HuH-7.5 (cell line): ENCODE measurements at places on chromosomes 6 and 20.

GRCh38 chr6:164108869-164109769 lies 694.6 kb downstream of the QKI start:
- DNase-seq: no peak

DNA sequence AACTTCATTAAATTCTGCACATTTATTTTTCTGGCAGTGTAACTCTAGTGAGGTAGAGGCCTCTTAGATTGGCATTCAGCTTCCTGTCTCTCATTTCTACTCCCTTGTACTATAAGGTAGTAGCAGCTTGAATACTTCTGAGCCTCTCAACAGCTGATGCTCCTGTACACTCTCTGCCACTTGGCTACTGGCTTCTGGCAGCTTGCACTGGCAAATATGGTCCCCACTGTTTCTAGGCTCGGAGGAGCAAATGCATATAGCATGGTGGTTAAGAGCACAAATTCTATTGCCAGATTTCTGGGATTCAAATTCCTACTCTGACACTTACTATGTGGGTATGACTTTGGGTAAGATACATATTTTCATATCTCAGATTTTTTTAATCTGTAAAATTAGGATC lies 292.8 kb upstream of the ADGRB3 start:
- DNase-seq: no peak

DNA sequence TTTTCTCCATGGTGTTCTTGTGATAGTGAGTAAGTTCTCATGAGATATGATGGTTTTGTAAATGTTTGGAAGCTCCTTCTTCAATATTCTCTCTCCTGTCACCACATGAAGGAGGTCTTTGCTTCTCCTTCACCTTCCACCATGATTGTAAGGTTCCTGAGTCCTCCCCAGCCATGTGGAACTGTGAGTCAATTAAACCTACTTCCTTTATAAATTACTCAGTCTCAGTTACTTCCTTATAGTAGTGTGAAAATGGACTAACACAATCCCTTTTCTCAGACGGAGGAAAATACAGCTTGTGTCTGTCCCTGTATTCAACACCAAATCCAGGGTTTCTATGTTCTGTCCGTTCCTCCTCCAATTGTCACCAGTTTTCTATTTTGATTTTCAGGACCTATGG lies 181.0 kb downstream of the ALDH8A1 start:
- no peak for DNase-seq

DNA sequence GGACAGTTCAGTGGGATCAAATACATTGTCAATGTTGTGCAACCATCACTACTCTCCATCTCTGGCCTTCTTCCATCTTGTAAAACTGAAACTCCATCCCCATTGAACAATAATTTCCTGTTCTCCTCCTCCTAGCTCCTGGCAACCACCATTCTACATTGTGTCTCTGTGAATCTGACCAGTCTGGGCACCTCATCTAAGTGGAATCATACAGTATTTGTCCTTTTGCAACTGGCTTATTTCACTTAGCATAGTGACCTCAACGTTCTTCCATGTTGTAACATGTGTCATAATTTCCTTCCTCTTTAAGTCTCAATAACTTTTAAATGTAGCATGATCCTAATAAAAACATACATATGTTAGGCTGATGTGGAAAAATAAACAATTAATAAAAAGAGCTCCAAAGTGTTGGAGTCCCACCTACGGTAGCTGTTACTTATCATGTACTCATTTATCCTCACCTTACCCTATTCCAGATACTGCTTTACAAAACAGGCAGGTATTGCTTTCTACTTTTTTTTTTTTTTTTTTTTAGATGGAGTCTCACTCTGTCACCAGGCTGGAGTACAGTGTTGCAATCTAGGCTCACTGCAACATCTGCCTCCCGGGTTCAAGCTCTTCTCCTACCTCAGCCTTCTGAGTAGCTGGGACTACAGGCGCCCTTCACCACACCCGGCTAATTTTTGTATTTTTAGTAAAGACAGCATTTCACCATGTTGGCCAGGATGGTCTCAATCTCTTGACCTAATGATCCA lies 91.9 kb downstream of the TNFAIP3 start:
- DNase-seq: no peak

DNA sequence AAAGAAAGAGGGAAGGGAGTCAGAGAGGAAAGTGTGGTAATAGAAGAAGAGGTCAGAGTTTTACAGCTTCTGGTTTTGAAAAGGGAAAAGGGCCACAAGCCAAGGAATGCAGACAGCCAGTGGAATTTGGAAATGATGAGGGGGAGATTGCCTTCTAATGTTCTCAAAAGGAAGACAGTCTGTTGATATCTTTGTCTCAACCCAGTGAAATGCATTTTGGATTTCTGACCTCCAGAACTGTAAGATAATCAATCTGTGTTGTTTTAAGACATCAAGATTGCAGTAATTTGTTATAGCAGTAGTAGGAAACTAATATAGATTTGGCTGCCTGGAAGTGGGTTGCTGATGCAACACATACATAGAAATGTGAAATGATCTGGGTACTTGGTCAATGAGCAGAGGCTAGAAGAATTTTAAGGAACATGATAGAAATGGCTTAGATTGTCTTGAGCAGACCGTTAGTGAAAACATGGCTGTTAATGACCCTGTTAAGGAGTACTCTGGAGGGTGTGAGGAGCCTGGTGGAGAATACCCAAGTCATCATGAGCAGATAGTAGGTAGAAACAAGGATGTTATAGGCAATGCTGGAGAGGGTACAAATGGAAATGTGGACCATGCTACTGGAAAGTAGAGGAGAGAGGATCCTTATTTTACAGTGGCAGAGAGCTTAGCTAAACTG lies 255.8 kb upstream of the RAB32 start:
- no peak for DNase-seq

DNA sequence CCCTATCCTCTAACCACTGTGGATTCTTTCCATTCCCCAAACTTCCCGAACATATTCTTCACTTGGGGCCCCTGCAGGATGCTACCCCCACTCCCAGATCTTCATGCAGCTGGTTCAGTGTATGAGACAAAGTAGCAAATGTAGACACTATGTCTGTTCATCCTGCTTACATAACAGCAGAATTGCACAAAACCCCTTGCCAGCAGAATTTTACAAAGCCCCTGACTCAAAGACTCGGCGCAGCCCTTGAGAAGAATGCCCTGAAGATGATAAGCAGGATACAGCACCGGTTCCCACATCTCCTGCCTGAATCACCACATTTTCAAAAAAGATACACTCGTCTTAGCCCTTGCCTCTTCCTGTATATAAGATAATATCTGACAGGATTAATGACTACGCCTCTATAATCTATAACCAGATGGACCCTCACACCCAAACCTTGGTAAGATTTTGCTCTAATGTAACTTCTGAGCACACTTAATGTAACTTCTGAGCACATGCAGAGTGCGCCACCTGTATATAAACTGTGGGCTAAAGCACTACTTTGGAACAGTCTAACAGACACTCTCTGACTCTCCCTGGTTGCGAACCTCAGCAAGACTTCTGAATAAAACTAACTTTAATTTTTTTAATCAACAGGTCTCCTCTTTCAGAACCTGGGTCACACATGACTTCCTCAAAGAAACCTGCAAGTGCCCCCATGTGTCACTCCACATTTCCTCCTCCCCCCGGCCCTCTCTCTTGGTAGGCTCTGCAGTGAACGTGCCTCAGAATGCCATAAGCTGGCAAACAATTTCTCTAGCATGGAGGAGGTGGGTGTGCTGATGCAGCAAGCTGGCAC lies 28.7 kb downstream of the RALGAPA2 start:
- DNase-seq: no peak

GRCh38 chr6:16754274-16754673 lies 7.0 kb downstream of the ATXN1 start:
- DNase-seq: no peak

GRCh38 chr6:43834528-43835155 lies 64.6 kb downstream of the VEGFA start:
- no peak for DNase-seq

GRCh38 chr6:101222007-101222406 lies 171.5 kb upstream of the GRIK2 start:
- DNase-seq: no peak

- DNase-seq: no peak
These were observed 24.4 kb downstream of the KCNQ2 start for GRCh38 chr20:63448031-63448430.

DNA sequence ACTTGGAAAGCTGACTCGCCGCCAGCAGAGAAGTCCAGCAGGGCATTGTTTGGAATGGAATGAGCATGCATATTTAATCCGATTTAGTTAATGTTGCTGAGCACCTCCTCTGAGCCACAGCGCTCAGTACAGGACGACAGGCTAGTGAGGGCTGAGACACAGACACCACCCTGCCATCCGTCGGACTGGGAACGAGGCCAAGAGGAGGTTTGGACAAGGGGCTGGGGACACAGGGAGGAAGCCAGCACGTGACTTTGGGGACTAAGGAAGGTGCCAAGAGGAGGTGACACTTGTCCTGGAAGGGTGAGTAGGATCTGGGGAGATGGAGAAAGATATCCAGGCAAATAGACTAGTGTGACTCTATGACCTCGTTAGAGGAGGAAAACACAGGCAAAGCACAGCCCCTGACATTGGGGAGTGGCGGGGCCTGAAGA lies 152.5 kb upstream of the ECI2 start:
- DNase-seq: no peak

GRCh38 chr20:2219481-2220006 lies 76.3 kb upstream of the TGM3 start:
- DNase-seq: no peak

DNA sequence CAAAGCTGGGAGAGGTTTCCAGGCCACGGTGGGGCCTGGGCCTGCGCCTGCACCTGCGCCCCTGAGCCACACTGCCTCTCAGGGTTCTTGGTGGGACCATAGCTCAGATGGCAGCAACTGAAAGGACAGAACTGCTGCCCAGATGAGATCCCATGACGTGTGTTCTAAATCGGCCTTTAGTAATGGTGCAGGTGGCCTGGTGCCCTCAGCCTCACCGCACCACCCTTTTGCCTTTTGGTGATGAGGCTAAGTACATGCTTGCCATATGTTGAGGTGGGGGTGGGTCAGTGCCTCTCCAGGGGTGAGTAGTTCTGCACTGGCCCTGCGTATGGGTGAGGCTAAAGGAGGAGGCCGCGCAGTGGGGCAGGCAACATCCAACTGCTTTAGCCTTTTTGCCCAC lies 7.4 kb downstream of the PSMG4 start:
- no peak for DNase-seq

GRCh38 chr6:75970093-75970492 lies 102.4 kb downstream of the IMPG1 start:
- no peak for DNase-seq

DNA sequence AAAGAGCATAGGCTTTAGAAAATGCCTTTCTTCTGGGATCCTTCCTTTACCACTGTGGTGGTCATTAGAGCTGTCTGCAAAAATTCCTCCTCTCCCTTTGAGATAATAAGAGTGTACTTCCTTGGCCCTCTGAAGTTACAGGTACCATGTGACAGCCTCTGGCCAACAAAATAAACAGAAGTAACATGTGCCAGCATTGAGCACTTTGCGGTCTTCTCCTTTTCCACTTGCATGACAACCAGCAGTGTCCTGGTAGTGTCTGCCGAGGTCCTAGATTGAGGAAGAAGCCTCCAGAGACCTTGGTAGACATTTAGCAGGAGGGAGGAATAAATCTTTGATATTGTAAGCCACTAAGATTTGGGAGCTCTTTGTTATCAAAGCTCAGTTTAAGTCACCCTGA lies 87.5 kb upstream of the ARID1B start:
- no peak for DNase-seq

GRCh38 chr6:56021943-56022342 lies 146.6 kb upstream of the BMP5 start:
- no peak for DNase-seq

- DNase-seq: no peak
These were observed 10.8 kb downstream of the ASXL1 start for GRCh38 chr20:32368925-32369324.

DNA sequence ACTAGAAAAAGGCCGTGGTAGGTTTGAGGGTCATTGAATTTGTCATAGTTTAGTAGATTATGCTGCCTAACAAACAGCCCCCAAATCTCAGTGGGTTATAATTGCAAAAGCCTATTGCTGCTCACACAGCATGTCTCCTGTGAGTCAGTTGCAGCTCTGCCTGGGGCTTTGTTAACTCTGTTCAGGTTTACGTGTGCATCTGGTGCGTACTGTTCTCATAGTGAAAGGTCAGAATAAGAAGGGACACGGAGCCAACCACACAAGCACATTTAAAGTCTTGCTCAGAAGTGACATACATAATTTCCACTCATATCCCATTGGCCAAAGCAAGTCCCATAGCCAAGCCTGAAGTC lies 48.1 kb upstream of the BMP2 start:
- no peak for DNase-seq

DNA sequence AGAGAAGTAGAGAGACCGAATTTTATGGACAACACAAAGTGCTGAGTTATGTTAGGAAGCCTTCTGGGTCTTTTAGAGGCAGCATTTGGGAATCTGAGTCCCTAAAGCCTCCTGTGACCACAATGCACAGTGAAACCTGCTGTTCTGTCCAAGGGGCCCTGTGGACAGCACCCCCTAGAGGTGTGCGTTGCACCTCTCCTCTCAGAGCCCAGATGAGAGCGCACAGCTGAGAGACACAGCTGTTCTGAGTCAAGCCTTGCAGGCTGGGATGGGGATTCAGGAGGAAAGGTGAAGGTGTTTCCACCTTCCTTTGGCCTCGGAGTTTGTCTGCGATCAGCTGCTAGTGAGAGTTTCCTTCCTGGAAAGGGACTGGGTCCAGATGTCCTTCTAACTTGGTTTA lies 13.0 kb downstream of the PCK1 start:
- DNase-seq: no peak

DNA sequence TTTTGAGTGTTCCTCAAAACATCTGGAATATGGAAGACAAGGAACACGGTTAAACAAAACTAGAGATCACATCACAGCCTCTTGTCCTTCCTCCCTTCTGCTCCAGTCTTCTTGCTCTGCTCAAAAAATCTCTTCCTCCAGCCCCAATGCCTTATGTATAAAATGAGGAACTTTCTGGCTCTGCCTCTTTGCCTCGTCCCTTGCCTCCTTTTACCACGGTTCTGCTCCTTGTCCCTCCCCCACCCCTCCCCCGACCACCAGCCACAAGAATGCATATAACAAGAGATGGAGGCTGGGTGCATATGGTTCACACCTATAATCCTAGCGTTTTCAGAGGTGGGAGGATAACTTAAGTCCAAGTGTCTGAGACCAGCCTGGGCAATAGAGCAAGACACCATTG lies 43.6 kb downstream of the PLAGL2 start:
- DNase-seq: no peak

GRCh38 chr20:59515013-59515905 lies 89.1 kb upstream of the PHACTR3 start:
- peak; percentile 80 for DNase-seq

GRCh38 chr6:3007571-3007970 lies 7.9 kb downstream of the NQO2 start:
- DNase-seq: no peak

DNA sequence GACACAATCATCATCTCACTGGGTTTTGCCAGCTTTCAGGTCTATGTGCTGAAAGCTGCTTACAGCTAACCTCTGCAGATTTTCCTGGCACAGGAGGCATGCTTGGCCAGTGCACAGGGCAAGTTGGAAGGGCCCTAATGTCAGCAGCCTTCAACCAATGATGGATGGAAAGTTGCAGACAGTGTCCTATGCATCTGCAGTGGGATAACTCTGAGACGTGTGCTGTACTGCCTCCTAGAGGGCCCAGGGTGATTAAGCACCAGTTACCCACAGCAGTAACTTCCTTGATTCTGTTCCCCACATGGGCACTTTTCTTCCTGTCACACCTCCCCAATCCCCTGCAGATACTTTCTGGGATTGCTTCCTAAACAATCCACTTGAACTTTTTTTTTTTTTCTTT lies 38.6 kb downstream of the OVOL2 start:
- DNase-seq: peak; percentile 71
